ENCODE measurements at places on chromosomes 4 and X.

GRCh38 chr4:153676984-153677383 is 7.1 kb upstream of the TLR2 start:
- no peak for DNase-seq

GRCh38 chrX:122625821-122626220 is 558.3 kb upstream of the GRIA3 start:
- DNase-seq: no peak

DNA sequence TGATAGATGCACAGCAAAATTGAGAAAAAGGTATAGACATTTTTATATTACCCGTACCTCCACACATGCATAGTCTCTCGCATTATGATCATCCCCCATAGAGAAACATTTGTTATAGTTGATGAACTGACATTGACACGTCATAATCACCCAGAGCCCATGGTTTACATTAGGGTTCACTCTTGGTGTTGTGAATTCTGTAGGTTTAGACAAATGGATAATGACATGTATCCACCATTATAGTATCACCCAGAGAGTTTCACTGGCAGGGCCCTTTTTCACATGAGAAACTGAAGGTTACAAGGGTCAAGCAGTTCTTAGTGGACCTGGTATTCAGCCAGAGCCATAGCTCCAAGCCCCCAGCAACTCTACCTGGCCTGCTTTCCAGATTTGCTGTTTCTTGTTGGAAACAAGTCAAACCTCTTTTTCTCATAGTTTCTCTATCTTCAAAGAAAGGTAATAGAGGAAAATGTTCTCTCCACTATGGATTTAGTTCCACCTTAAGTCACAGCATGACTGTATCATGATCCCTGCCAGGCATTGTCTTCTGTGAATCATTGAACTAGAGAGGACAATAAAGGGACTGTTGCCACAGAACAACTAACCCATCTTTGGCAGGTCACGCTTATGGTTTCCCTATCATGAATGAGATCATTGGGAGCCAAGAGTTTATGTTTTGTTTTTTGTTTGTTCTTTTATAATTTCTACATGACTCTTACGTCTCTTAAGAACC is 64.0 kb downstream of the HHIP start:
- no peak for DNase-seq

DNA sequence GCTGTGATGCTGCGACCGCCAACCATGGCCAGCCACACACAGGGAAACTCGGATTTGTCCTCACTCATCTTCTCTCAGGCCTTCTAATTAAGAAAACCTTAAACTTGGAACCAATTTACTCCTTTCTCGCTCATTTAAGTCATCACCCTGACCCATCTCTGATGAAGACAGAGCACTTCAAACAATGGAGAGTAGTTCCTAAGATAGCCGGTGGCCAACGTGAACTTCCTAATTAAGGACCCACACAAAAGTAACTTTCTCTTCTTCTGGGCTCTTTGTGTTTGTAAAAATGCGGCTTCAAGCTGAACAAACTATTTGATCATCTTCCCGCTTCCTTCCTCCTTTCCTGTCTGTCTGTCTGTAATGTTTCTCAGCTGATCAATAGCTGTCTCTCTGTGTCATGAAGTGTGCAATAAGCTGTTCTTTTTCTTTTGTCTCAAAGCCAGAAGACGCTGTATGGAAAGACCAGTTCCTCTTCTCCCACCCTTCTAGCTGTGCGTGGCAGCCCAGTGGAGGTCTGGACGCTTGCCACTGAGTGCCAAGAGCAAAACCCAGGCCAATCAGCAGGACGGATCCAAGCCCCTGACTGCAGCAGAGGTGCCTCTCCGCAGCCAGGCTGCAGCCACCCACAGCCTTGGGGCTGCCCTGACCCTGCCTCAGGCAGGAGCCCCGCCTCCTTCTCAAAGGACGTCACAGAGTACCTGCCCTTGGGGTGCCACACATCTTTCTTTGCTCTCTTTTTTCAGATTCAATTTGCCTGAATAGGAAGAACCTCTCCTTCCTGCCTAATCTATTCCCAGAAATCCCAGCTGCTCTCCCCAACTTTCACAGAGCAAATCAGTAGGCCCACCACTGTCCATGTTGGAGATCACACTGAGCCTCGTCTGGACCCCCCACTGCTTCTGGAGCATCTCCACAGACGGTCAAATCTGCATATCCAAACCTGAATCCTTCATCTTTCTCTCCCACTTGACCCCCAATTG is 59.3 kb downstream of the MAML3 start:
- peak; percentile 46 for DNase-seq

- DNase-seq: no peak
Observed at GRCh38 chr4:33482773-33483172, 2761.5 kb downstream of the ARAP2 start.

DNA sequence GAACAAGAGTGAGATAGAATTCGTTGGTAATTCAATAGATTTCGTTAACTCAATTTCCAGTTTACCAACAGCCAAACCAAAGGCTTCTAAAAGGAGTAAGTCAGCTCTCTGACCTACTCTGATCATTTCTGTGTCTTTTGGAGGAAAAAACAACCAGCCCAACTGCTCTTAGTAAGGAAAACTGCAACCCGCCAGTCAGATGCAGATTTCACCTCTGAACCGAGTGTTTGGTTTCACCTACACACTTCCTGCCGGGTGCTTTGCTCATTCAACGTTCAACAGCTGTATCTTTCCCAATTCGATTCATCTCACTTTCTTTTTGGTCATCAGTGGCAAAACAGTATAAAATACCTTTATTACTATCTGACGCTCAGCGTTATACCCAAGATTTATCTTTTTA is 24.5 kb downstream of the TMSB4X start:
- peak; percentile 80 for DNase-seq

DNA sequence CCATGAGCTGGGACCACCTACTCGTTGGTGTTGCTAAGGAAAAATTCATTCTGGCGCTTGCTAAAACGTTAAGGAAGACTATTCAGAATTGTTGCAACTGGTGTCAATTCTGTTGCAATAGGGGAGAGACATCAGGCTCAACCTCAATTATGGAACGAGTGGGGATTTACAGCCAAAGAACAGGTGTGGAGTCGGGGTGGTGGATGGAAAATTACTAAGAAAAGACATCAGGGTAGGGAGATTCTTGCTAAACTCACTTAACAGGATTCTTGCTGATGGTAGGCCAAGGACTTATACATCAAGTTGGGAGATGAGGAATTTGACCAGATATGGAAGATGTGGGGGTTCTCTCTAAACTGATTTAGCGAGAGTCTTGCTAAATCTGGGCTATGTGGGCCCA is 139.7 kb downstream of the TENM3 start:
- DNase-seq: no peak

GRCh38 chr4:78645853-78646757 is 94.5 kb downstream of the ANXA3 start:
- peak; percentile 42 for DNase-seq

DNA sequence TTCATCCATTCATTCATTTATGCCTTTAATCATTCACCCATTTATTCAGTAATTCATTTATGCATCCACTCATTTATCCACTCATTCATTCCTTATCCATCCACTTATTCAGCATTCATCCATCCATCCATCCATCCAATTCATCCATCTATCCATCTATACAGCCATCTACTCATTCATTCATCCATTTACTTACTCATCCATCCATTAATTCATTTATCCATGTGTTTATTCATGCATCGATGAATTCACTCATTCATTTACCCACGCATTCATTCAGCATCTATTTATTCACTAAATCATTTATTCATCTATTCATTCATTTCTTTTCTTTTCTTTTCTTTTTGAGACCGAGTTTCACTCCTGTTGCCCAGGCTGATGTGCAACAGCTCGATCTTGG is 10.4 kb downstream of the P2RY8 start:
- no peak for DNase-seq

DNA sequence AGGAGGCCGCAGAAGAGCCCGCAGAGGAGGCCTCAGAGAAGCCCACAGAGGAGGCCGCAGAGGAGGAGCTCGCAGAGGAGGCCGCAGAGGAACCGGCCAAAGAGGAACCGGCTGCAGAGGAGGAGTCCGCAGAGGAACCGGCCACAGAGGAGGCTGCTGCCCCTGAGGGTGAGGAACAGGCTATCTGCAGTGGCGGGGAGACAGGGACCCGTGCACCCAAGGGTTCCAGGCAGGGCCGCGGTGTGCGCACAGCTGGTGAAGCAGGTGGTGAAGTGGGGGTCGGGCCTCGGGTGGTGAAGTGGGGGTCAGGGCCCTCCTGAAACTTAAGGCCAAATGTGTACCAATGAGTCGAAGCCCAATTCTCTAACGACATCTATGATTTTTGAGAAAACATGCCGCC is 1.1 kb downstream of the CT47C1 start:
- no peak for DNase-seq

DNA sequence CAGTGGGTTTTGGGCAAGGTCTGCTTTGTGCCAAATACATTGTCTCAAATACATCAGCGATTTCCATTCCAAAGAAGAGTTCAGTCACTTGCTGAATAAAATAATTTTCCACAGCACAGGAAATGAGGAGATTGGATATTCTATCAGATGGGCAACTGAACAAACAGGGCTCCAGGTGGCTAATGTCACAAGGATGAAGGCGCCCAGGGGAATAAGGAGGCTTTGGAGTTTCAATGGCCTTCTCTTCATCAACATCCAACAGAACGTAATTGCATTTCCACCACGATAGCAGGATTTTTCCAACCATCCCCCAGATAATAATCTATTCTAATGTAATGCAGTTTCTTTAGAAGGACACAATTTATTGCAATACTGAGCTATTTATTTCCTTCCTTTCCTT is 104.7 kb upstream of the KLHL13 start:
- no peak for DNase-seq

DNA sequence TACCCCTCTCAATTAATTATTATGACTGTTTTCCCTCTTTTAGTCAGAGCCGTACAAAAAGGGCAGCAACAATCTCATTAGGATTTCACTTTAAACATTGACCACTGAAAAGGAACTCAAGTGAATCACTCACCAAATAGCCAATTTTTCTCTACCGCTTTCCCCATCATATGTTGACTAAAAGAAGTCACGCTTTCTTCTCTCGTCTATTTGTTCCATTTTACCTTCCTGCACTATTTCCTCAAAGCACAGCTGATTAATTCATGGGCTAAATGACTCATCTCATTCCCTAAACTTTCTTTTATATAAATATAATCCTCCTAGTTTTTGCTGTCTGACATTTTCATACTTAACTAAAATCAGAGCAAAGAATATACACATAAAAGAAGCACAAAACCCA is 8.2 kb downstream of the MID1 start:
- DNase-seq: no peak

- no peak for DNase-seq
Observed at GRCh38 chr4:110484767-110485166, 8.8 kb downstream of the ENPEP start.

DNA sequence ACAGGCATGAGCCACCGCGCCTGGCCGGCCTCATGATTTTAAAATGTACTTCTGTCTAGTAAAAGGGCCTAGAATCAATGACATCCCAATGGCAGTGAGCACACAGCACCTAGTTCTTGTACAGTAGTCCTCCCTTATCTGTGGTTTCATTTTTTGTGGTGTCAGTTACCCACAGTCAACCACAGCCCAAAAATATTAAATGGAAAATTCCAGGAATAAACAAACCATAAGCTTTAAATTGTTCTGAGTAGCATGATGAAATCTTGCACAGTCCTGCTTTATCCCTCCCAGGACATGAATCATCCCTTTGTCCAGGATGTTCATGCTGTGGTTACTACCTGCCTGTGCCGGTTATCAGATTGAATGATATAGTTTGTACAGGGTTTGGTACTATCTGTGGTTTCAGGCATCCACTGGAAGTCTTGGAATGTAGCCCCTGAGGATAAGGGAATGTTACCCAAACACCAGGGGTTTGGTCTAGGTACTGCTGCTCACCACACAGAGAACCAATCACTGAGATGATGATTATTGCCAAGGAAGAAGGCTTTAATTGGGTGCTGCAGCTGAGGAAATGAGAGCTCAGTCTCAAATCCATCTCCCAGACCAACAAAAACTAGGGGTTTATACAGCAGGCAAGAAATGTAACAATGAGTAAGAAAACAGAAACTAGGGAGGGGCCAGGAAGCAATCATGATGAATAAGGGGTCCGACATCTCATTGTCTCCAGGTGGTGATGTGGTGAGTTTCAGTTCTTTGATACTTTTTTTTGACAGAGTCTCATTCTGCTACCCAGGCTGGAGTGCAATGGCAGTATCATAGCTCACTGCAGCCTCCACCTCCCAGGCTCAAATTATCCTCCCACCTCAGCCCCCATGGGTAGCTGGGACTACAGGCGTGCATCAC is 16.2 kb upstream of the FHL1 start:
- peak; percentile 41 for DNase-seq

GRCh38 chrX:3181846-3182245 is 140.6 kb downstream of the ARSF start:
- no peak for DNase-seq

DNA sequence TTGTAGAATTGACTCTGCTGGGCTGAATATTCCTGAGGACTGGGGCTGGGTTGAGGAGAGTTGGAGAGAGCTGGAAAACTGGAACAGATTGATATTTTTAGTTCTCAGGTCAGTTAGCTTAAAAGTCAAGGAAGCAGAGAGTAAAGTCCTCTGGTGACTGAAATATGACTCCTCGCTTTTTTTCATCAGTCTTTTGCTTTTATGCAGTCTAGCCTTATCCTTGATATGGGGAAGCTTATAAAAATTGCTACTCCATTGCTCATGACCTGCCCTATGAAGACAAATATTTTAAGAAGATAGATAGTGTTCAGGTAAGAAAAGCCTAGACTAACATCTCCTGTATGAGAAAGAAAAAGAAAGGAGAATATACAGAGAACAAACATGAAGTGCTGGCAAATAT is 152.7 kb downstream of the C4orf33 start:
- DNase-seq: no peak

- peak; percentile 40 for DNase-seq
Observed at GRCh38 chrX:103254921-103255493, at the start of gene TCEAL8. Gene TCEAL8 (minus strand): TSS chrX:103255155. CDS start chrX:103253979, 1,176 bp downstream.

GRCh38 chrX:49287665-49288064 is 15.8 kb upstream of the GAGE10 start:
- no peak for DNase-seq

DNA sequence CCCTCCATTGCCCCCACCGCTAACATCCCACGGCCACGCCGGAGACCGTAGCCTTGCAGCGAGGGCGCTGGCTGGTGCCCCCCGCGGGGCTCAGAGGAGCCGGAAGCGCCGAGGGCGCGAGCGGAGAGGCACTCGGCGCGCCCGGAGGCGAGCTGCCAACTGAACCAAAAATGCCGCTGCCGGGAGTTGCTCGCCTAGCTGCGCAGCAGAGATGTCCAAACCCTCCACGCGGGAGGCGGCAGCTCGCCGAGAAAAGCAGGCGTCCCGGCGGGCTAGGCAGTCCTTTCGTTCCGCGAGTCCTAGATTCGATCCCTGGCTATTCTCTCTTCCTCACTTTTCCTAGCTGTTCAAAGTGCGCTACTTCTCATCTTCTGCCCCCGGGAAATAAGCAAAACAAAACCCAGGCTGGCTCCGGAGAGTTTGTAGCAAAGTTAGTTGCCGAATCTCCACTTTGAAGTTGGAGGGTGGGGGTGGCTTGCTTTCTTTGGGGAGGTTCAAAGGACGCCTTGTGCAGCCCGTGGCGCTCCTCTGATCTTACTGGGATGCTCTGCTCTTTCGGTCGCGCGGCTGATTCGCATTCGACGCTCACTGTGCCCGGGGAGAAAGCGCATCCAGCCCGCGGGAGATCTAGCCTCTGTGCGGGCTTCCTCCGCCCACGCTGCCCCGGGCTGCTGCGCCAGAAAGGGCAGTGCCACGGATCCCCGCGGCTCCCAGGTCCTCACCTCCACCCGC is 723 bp downstream of the NKX6-1 start:
- DNase-seq: no peak

- DNase-seq: no peak
Observed at GRCh38 chrX:101659601-101660063, at the start of gene ARMCX2. Gene ARMCX2 (minus strand): TSS chrX:101659850. CDS start chrX:101657588, 2,262 bp downstream.

- no peak for DNase-seq
Observed at GRCh38 chrX:130174045-130174704, 2.4 kb downstream of the RAB33A start.
